Upper lobe of left lung (tissue), 6 donors: ENCODE measurements at places on chromosomes 2 and 18. TPM values are rescaled to one million over a fixed set of nuclear protein-coding genes. Genes with fewer than 3 reads are reported as not detected.

Gene ST3GAL5
- 84.4 TPM for total RNA-seq

Gene SLC9A4
- not detected for total RNA-seq

Gene CHST10
- total RNA-seq: 14.7 TPM

Gene MC5R
- not detected for total RNA-seq

Gene CAVIN2
- total RNA-seq: 44.0 TPM
